Omental fat pad (tissue), 4 donors: ENCODE measurements at places on chromosomes 1 and 21.

GRCh38 chr1:201886103-201886885 is 2.4 kb upstream of the SHISA4 start:
- no peak for DNase-seq

GRCh38 chr1:67792741-67793458 is 40.4 kb downstream of the GNG12 start:
- no peak for DNase-seq

DNA sequence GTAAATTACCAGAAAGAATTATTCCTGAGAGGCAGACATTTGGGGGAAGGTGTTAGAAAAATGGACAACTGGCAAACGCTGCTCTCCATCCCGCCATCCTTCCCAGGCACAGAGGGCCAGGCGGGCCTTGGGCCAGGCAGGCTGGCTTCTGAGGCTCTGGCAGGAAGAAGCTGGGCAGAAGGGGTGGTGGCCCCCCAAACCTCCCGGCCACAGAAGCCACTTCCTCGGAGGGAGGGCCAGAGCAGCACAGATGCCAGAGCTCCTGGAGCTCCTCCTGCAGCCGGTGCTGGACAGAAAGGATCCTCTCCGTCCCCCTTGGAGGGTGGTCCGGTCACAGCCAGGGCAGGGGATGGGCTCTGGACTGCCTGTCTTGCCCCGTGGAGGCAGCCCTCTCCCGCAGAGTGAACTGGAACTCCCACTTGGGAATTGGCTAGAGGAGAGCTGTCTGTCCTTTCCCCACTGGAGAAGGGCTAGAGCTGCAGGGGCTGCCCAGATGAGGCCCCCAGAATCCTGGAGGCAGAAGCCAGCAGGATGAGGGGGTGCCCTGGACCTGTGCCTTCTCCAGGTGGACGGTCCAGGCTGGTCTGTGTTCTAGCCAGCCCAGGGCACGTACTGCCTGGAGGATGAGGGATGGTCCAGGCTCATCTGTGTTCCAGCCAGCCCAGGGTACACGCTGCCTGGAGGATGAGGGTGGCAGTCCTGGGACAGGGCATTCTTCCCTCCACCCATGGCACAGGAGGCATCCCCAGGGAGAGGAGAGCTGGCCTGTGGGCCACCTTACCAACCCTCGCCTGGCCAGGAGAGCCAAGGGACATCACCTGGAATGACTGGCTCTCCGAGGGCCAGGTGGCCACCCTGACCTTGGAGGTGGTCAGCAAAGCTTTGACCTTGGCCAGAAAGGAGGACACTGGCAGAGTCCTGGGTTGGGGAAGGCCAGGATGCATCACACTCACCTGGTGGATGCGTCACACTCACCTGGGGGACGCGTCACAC is 47.4 kb upstream of the ACTRT2 start:
- DNase-seq: no peak

DNA sequence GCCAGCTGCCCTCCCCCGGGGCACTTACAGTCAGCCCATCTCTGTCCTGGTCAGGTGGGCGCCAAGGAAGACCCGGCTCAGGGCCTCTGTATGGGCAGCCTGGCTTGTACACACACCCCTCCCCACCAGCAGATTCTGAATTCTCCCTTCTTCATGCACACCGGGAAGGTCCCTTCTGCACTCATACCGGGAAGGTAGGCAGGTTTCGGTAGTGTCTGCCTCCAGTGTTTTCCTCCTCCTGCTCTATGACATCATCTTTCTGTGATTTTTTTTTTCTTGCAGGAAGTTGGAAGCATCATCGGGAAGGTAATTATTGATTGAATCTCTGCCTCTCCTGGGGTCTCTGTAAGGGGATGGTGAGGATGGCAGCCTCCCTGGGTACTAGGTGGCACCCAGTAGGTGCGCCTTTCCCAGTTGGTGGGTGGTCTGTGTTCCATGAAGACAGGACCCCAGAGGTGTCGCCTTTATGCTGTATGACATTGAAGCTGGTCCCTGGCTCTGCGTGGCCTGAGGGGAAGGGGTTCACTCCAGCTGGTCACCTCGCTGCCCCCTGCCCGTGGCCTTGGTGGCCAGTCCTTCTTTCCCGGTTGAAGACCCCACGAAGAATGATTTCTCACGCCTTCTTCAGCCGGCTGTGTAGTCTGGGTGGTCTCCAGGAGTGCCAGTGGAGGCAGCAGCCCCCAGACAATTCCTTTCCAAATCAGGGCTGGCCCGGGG is 82.1 kb upstream of the COL6A1 start:
- DNase-seq: no peak

DNA sequence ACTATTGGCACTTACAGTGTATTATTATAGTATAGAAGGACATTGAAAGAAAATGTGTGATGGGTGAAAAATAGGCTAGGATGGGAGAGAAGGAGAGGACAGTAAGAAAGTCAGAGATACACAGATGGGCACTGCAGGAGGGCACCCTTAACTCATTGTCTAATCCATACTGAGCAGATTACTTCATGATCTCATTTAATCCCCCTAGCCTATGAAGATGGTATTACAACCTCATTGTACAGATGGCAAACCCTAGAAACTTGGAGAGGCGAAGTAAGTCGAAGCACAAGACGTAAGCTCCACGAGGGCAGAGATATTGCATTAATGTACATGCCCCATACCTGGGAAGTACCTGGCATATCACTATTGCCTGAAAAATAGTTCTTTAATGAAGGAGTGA is 346.9 kb upstream of the DAB1 start:
- DNase-seq: no peak

GRCh38 chr1:218665221-218665620 is 320.1 kb downstream of the TGFB2 start:
- no peak for DNase-seq

DNA sequence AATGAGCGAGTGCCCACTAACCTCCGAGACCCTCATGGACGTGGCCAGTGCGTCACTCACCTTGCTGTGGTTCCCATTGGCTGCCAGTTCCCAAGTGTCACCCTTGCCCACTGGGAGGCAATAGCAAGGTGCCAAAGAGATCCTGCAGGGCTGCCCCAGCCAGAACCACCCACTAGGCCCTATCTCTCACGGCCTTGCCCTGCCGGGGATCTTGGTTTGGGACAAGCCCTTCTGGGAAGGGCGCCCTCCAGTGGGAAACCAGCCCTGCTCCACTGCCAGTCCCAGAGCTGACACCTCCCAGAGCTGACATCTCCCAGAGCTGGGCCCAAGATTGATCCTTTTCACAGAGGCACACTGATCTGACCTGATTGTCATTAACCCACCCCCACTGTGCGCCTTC is 2.1 kb upstream of the SELENON start:
- DNase-seq: no peak

DNA sequence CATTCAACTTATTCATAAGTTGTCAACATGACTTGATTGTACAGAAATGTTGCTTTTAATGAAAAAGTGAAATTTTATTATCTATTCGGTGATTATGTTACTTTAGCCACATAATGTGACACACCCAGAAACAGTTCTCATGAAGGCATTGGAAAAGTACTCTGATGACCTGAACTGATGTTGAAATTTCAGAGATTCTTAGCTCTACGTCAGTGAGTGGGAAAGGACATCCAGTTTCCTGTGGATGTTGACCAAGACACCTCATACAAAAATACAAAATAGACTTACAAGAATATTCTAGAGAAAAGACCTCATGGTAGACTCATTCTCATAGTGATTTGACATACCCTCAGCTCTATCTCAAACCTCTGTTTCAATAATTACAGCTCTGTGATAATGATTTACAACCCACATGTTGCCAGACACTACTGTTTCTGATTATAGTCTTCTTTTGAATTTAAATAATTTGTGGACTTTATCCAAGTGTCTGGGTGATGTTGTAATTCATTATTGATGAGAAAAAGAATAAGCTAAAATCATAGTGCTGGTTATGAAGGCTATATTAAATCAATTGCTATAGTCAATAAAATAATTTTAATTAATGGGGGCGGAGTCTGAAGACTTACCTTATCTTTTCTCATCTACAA is 37.3 kb downstream of the KCNK2 start:
- DNase-seq: no peak

- DNase-seq: no peak
Measured at GRCh38 chr1:95226781-95227660, 7.0 kb upstream of the RWDD3 start.

- DNase-seq: no peak
Measured at GRCh38 chr1:13763222-13763621, 63.2 kb downstream of the PRDM2 start.

DNA sequence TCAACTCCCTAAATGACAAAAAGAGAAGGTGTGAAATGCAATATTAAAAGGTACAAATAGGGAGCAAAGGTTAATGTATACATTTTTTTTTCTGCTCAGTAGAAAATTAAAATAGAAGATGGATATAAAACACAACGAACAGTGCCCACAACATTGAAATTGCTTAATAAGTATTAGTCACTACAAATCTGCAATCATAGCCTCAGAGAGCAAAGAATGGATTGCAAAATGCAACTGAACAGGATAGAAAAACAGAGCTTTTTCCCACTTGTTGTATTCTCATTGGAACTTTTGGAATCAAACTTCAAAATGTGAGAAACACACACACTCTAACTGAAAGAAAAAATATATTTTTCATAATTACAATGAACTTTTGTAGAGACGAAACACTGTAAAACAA is 552.2 kb upstream of the NCAM2 start:
- no peak for DNase-seq

GRCh38 chr1:44713321-44713781 is 17.6 kb downstream of the RNU5D-1 start:
- DNase-seq: no peak

GRCh38 chr1:78619032-78619431 is 1.2 kb upstream of the IFI44L start:
- DNase-seq: no peak

- DNase-seq: no peak
Measured at GRCh38 chr1:14094611-14095400, 394.8 kb downstream of the PRDM2 start.

GRCh38 chr1:214913966-214914365 is 168.6 kb upstream of the KCNK2 start:
- DNase-seq: no peak

- no peak for DNase-seq
Measured at GRCh38 chr1:79617777-79618176, 611.2 kb upstream of the ADGRL4 start.
